ENCODE measurements at places on chromosomes 12 and 14.
A peak's percentile ranks its signal among the peaks of the same experiment; 100 is the strongest.

DNA sequence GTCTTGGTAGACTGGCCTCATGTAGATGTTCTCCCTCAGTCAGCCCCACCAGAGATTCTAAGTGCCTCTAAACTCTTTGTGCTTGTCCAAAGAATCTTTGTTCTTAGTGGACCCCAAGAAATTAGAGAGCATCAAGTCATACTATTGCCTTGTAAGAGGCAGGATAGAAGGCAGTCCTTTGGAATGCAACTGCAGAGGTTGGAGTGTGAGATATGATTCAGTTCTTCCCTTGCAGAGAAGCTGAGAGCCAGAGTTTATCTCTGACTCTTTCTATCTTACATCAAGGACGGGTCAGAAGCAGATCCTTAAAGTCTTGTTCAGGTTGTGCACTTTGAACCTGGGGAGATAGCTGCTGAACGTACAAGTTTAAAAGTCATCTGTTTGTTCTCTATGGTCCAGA is 21.1 kb downstream of the TMX1 start:
- no peak for DNase-seq

GRCh38 chr12:95253386-95253785 is 35.8 kb downstream of the VEZT start:
- no peak for DNase-seq

DNA sequence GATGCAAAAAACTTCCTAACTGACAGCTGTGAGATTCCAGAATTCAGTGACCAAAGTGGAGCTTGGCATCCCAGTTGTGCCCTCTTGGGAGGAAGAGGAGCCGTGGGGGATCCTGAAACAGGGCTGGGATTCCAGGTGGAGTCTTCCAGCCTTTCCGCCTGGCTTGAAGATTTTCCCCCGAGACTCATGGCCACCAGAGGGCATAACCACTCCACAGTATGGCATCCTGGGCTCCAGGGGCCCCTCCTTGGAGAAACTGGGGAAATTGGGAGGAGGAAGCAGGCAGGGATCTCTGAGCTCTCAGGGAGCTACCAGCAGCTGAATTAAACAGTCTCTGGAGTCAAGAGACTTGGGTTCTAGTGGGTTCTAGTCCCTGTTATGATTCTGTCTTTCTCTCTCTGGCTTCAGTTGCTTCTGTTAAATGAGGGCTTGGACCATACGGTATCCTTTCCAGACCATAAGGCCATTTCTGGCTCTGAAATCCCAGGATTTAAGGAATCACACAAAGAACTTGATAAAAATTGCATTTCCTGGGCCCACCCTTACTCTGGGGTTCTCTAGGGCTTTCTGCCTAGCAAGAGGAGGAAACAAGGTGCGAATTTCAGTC is 2.6 kb upstream of the TAMALIN start:
- peak; percentile 73 for DNase-seq

- DNase-seq, result no peak
Observed at GRCh38 chr12:45475594-45475993, 253.9 kb upstream of the ARID2 start.

DNA sequence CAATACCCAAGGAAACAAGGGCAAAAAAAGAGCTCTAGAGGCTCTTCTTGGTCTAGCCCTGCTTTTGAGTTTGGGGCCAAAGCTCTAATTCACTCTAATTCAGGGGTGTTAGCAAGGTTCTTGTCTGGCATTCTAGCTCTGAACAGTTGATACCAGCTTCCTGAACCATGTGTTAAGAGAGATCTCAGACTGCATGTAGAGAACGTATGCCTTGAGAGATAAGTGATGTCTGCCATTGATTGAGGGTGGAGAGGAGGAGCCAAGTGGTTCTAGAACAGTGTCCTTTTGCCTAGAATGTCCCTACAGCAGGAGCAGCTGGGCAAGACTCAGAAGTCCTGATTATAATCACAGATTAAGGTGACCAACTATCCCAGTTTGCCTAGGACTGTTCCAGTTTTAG is 18.2 kb upstream of the POC1B start:
- no peak for DNase-seq

GRCh38 chr12:51886021-51886710 is 1.7 kb upstream of the ANKRD33 start:
- peak; percentile 91 for DNase-seq

GRCh38 chr12:119685375-119685774 is 17.4 kb downstream of the PRKAB1 start:
- DNase-seq, result no peak

GRCh38 chr14:20676072-20676471 is 8.3 kb upstream of the RNASE4 start:
- DNase-seq, result no peak

GRCh38 chr14:73833530-73834260 is 17.9 kb upstream of the PTGR2 start:
- DNase-seq, result peak; percentile 54

GRCh38 chr12:124508381-124509079 is 58.9 kb downstream of the NCOR2 start:
- DNase-seq, result peak; percentile 36

GRCh38 chr14:66600416-66600815 is 92.5 kb downstream of the GPHN start:
- peak; percentile 24 for DNase-seq

DNA sequence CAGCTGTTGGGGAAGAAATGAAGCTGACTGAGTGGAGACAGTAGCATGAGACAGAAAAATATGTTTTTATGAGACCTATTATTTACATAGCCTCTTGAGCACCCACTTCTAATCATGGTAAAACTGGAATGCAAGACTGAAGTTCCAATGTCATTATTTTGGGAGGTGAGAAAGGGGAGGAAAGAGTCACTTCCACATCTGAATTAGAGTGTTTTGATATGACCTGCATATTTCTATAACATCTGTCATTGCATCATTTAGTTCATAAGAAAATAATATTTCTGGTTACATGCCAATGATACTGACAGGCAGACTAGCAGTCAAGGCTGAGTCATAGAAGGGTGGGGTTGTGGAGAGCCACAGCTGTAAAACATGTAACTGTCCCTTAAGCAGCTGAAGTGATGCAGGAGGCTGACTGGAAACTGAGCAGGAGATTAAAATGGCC is 26.7 kb downstream of the NTN4 start:
- peak; percentile 94 for DNase-seq

GRCh38 chr14:63287666-63288483 is 30.9 kb downstream of the GPHB5 start:
- DNase-seq, result peak; percentile 38

- no peak for DNase-seq
Observed at GRCh38 chr12:24661657-24662096, 287.2 kb downstream of the BCAT1 start.

- peak; percentile 62 for DNase-seq
Observed at GRCh38 chr12:93950311-93950710, 198.1 kb upstream of the PLXNC1 start.

- no peak for DNase-seq
Observed at GRCh38 chr14:51704545-51704944, 52.8 kb downstream of the FRMD6 start.

- DNase-seq, result peak; percentile 70
Observed at GRCh38 chr12:24496755-24497154, 452.1 kb downstream of the BCAT1 start.

GRCh38 chr12:32126720-32127119 is 20.1 kb downstream of the BICD1 start:
- DNase-seq, result peak; percentile 62

DNA sequence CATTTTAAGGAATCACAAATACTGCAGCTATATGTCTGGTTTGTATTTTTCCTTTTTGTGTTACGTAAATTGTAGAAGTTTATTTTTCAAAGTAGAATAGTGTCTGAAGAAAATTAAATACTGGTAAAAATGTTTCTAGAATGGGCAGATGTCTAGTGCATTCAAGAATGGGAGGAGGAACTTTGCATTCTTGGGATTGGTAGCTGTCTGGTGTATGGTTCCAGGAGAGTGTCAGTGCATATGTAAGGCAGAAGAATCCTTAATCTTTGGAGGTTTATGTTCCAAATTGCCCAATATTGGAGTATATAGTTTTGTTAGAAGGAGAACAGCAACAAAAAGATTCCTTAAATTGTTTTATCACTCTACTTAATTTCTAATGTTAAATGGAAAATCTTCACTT is 13.5 kb downstream of the PAPOLA start:
- no peak for DNase-seq

- no peak for DNase-seq
Observed at GRCh38 chr12:113088037-113088436, 31.5 kb downstream of the DTX1 start.

DNA sequence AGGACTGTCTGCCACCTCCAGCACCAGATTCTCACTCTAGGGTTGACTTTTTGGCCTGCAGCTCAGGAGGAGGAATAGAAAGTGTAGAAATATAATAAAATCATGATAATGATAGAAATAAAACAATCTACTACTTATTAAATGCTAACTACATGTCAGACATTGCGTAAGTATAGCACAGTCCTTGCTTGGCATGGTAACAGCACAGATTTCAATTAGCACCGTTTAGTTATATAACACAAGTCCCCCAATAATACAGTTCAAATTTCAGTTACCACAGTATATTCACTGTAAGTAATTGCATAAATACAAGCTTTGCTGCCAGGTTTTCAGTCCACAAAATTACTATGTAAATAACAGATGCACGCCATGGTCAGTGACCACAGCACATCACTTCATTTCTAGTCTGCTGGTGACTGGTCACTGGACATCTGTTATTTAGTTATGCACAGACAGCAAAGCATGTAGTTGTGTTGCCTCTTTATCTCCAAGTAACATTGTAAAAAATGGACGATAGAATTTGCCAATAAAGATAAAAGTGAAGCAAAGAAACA is 6.5 kb upstream of the GLT8D2 start:
- DNase-seq, result no peak

DNA sequence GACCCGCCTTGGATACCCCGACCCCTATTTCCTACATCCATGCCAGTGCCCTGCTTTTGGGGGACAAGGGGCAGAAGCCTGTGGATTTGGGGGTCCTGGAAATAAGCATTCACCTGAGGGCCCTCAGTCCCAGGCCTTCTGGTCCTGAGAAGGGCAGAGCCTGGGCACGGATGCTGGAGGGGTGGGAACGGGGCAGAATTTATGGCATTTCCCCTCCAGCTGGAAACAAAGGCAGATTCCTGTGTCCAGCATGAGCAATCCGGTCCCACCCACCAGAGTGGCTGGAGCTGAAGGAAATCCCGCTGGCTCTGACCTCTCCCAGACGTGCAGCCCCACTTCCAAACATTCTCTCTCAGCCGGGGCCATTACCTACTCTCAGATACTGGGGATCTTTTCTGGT is 9.3 kb downstream of the ANKRD33 start:
- DNase-seq, result no peak

- peak; percentile 66 for DNase-seq
Observed at GRCh38 chr12:52202361-52203078, 10.7 kb upstream of the KRT80 start.

DNA sequence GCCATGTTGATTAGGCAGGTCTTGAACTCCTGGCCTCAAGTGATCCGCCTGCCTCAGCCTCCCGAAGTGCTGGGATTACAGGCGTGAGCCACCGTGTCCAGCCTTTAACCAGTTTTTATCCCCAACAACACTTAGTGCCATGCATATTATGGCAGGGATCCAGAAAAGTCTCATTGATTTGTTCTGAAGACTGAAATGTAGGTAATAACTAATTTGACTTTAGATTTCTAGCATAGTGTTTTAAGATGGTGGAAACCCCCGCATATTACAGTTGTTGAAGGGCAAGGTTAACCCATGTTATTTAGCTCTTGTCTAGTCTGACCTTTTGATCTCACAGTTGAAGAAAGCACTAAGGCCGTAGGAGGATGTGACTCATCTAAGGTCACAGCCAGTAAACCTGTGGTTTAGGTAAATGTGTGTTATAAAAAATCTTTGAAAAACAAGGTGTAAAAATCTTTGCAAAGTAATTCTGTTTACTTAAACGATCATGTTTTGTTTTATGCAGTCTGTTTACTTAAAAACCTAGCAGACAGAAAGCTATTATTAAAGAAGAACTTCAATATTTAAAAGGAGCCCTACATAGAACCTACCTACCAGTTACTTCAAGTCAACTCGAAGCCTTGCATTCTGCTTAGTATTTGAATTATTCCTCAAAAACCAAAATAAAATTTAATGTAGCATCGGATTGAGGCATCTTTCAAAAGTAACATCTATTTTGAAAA is 24.8 kb downstream of the BICDL1 start:
- DNase-seq, result no peak

DNA sequence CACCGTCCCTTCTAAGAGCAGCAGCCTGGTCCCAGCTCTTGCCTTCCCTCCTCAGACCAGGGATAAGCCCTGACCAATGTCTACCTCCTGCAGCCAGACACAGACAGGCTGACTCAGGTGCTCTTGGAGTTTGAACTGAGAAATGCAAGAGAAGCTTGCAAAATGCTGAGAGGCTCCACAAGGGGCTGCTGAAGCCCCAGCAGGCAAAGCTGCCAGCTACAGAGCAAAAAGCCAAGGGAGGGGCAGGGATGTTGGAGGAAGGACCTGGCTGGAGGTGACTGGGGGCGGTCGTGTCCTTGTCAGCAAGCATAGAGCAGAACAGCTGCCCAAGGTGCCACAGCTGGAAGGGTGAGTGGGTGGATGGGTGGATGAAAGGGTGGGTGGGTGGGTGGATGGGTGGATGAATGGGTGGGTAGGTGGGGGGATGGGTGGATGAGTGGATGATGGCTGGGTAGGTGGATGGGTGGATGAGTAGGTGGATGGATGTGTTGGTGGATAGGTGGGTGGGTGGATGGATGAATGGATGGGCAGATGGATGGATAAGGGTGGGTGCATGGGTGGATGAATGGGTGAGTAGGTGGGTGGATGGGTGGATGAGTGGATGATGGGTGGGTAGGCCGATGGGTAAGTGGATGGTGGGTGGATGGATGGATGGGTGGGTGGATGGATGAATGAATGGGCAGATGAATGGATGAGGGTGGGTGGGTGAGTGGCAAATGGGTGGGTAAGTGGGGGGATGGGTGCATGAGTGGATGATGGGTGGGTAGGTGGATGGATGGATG is 4.0 kb upstream of the INF2 start:
- no peak for DNase-seq

DNA sequence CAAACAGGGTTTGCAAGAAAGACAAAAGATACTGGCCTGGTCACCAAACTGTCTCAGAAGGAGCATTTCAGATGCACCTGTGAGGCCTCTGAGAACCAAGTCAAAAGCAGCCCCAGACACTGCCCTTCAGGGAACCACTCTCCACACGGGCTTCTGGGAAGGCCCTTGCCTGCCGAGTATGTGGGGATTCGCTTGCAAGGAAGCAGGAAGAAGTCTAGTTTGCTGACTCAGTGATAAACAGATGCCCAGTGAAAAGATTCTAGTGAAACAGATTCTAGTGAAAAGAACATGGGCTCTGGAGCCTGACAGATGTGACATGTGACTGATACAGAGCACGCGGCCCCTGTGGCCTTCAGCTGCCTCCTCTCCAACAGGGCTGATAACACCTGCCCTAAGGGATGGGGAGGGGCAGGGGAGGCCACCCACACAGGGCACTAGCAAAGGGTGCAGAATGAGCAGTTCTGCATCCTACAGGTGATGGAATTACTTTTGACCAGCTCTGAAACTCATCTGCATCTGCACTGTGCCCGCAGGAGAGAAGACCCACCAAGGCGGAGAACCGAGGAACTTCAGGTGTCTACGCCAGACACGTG is 19.1 kb downstream of the AMN start:
- DNase-seq, result no peak

DNA sequence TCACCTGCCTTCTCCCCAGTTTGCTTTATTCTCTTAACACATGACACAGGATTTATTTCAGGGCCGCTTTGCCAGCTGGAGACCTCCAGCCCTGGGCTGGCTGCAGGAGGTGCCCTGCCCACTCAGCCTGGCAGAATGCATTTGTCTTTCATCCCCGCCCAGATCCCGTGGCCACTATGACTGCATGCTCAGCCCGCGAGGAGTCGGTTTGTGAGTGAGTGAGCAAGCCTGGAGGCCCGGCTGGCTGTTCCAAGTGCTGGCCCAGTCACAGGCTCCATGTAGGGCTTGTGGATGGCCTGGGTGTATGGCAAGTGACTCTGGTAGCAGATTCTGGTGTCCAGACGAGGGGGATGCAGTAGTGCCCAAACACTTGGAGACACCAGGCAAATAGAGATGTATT is 2.1 kb downstream of the TDP1 start:
- no peak for DNase-seq

Data from fibroblast of skin of scalp (primary cell).